ENCODE measurements at places on chromosomes 12 and 14. TPM values are rescaled to one million over a fixed set of nuclear protein-coding genes. Genes with fewer than 3 reads are reported as not detected.

The SALL2 gene
- 15.1 TPM for polyA plus RNA-seq

The BDKRB2 gene
- 3.3 TPM for polyA plus RNA-seq

The IFNG gene
- polyA plus RNA-seq, result 0.20 TPM

The NRIP2 gene
- polyA plus RNA-seq, result 6.9 TPM

The CD69 gene
- 4.3 TPM for polyA plus RNA-seq

The C1S gene
- polyA plus RNA-seq, result 84.3 TPM

The NEUROD4 gene
- not detected for polyA plus RNA-seq

The ATF1 gene
- 32.6 TPM for polyA plus RNA-seq

The ANKRD13A gene
- 63.6 TPM for polyA plus RNA-seq

The PTPN21 gene
- 46.0 TPM for polyA plus RNA-seq

The NINJ2 gene
- 7.0 TPM for polyA plus RNA-seq

The MORN3 gene
- 0.27 TPM for polyA plus RNA-seq

The TSPAN19 gene
- polyA plus RNA-seq, result not detected

The SOX5 gene
- 1.7 TPM for polyA plus RNA-seq

The PRB2 gene
- not detected for polyA plus RNA-seq

The PLD4 gene
- polyA plus RNA-seq, result 5.5 TPM

The PMCH gene
- 0.49 TPM for polyA plus RNA-seq

The C12orf54 gene
- not detected for polyA plus RNA-seq

The SCNN1A gene
- polyA plus RNA-seq, result not detected

The SPIC gene
- not detected for polyA plus RNA-seq

The CBLN3 gene
- polyA plus RNA-seq, result 2.5 TPM

The CLEC6A gene
- not detected for polyA plus RNA-seq

The PTCSC3 gene
- not detected for polyA plus RNA-seq

The TTC5 gene
- 12.9 TPM for polyA plus RNA-seq

The KRT5 gene
- polyA plus RNA-seq, result 3.5 TPM

The GALNT8 gene
- 4.5 TPM for polyA plus RNA-seq

The C1QL4 gene
- polyA plus RNA-seq, result not detected

The PRPH gene
- polyA plus RNA-seq, result 2.8 TPM

The RD3L gene
- not detected for polyA plus RNA-seq

The SDR9C7 gene
- 0.18 TPM for polyA plus RNA-seq

The DLST gene
- 61.1 TPM for polyA plus RNA-seq

The ARL6IP4 gene
- polyA plus RNA-seq, result 190 TPM

The NFKBIA gene
- polyA plus RNA-seq, result 61.9 TPM

The TRPV4 gene
- polyA plus RNA-seq, result 0.71 TPM

The KMT2D gene
- 49.6 TPM for polyA plus RNA-seq

The PSMB5 gene
- polyA plus RNA-seq, result 194 TPM

The TAC3 gene
- polyA plus RNA-seq, result not detected

The SPATS2 gene
- 27.3 TPM for polyA plus RNA-seq

The RTN1 gene
- 4.9 TPM for polyA plus RNA-seq

The PLEKHA5 gene
- polyA plus RNA-seq, result 25.8 TPM

The AGAP2 gene
- 5.6 TPM for polyA plus RNA-seq

The RSRC2 gene
- 121 TPM for polyA plus RNA-seq

The CCDC196 gene
- polyA plus RNA-seq, result not detected

The ZFYVE26 gene
- 16.5 TPM for polyA plus RNA-seq

The CLEC14A gene
- polyA plus RNA-seq, result 25.3 TPM

The PPP1R1A gene
- 39.0 TPM for polyA plus RNA-seq

The BCAT1 gene
- polyA plus RNA-seq, result 29.0 TPM
